ENCODE measurements at places on chromosomes 5 and 9. TPM values are rescaled to one million over a fixed set of nuclear protein-coding genes. Genes with fewer than 3 reads are reported as not detected.

Gene ARL10
- total RNA-seq: 17.7 TPM

GRCh38 chr9:126058591-126058990 is 268.0 kb upstream of the MVB12B start:
- DNase-seq: no peak

- no peak for DNase-seq
Observed at GRCh38 chr9:125496313-125496834, 210.6 kb downstream of the MAPKAP1 start.

Gene CCDC180
- 5.9 TPM for total RNA-seq

Gene ADGRD2
- total RNA-seq: not detected

DNA sequence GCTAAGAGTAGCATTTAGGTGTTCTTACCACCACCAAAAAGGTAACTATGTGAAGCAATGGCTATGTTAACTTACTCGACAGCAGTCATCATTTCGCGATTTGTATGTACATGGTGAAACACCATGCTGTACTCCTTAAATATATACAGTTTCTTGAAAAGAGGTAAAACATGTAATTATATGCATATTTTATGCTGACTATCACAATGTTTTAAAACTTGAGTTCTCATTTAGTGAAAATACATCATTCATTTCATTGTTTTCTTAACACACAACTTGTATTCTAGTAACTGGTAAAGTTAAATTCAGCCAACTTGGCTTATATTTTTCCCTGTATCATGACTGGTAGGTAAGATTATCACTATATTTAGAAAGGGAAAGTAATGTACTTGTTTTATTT is 189.9 kb downstream of the ADCY2 start:
- DNase-seq: no peak

- no peak for DNase-seq
Observed at GRCh38 chr9:32292611-32293010, 91.8 kb upstream of the ACO1 start.

- no peak for DNase-seq
Observed at GRCh38 chr5:169637549-169638121, 560 bp downstream of the DOCK2 start.

- no peak for DNase-seq
Observed at GRCh38 chr5:91384671-91385430, 1.7 kb upstream of the ARRDC3 start.

Gene ATOX1
- 38.0 TPM for total RNA-seq
